K562 (cell line): ENCODE measurements at places on chromosomes 4 and X. TPM values are rescaled to one million over a fixed set of nuclear protein-coding genes. Genes with fewer than 3 reads are reported as not detected.

The PDGFC gene
- 0.20 TPM in 1 of 2 replicates, not detected in the other for total RNA-seq

DNA sequence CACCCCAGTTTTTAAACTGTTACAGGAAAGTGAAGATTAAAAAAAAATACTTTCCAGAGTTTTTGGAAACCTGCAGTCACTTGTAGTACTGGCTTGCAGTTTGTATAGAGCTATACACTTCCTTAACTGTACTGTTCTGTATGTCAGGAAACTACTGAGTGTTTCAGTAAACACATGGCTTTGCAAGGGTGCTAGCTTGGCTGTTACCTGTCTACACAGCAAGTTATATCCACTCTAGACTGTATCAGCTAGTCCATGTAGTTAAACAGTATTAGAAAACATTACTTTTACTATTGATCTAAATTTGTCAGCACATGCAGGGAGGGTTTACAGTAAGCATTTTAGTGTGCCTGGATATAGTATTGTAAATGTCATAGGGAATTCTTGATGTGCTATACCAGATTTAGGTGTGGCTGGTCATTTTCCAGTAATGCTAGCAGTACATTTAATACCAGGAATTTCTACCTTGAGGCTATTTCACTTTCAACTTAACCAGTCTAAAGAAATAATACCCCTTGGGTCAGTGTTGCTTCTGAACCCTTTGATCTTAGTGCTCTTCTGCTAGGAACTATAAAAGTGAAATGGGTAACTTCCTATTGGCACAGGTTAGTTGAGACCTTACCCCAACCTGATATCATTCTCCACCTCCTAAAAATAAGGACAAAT lies 192.3 kb upstream of the ANKRD50 start:
- DNase-seq, result no peak

- peak; percentile 17 for DNase-seq
Observed at GRCh38 chrX:39953879-39954278, 143.9 kb downstream of the BCOR start.

GRCh38 chr4:5757091-5757490 lies 46.1 kb downstream of the EVC start:
- DNase-seq, result no peak

The PNMA5 gene
- 0.20 TPM in 1 of 2 replicates, not detected in the other for total RNA-seq

GRCh38 chr4:170698334-170698733 lies 608.6 kb upstream of the AADAT start:
- DNase-seq, result no peak

DNA sequence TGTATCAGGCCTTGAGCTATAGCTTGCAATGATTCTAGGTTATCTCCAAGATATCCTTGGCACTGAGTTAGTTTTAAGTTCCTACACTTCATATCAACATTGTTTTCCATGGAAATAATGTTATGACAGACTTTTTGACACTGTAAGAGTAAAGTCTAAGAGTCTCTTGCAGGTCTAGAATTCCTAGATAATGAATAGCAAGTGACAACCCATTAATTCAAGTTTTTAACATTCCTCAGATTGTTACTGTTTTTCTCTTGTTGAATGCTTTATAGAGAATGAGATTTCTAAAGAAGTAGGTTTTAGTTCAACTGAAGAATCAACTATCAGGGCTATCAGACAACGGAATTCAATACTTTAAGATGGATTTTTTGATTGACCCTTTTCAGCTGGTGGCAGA lies 276.1 kb downstream of the PPP3CA start:
- no peak for DNase-seq

The PLAC1 gene
- total RNA-seq, result 1.00 and 1.3 TPM in 2 replicates

- peak; percentile 14 for DNase-seq
Observed at GRCh38 chr4:187157380-187157958, 433.8 kb upstream of the FAT1 start.

GRCh38 chrX:136750364-136750763 lies 30.4 kb downstream of the ARHGEF6 start:
- DNase-seq, result peak; percentile 18

DNA sequence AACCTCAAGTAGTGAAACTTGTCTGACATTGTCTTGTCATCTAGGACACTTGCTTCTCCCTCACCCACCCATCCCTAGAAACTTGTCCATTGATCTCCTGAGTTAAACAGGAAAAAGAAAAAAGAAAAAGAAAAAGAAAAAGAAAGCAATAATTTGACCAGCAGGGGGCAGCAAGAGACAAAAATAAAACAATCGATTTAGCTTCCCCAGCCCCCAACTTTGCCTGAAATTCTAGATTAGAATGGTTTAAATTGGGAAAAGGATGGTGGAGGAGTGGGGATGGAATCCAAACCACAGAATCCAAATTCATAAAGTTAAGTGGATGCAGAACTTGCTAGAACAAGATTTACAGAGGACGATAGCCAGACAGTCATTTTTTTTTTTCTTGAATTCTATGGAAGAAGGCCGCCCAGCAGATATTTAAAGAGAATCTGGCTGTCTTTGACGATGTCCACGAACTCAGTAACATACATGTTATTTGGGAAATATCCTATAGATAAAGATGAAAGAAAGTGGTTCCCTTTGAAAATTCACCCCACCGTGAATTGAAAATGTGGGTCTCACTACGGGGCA lies 282.9 kb downstream of the USP46 start:
- DNase-seq, result peak; percentile 33

The TBL1X gene
- 44.5 and 49.6 TPM in 2 replicates for total RNA-seq

- DNase-seq, result no peak
Observed at GRCh38 chrX:119177278-119177677, 49.7 kb upstream of the KIAA1210 start.

DNA sequence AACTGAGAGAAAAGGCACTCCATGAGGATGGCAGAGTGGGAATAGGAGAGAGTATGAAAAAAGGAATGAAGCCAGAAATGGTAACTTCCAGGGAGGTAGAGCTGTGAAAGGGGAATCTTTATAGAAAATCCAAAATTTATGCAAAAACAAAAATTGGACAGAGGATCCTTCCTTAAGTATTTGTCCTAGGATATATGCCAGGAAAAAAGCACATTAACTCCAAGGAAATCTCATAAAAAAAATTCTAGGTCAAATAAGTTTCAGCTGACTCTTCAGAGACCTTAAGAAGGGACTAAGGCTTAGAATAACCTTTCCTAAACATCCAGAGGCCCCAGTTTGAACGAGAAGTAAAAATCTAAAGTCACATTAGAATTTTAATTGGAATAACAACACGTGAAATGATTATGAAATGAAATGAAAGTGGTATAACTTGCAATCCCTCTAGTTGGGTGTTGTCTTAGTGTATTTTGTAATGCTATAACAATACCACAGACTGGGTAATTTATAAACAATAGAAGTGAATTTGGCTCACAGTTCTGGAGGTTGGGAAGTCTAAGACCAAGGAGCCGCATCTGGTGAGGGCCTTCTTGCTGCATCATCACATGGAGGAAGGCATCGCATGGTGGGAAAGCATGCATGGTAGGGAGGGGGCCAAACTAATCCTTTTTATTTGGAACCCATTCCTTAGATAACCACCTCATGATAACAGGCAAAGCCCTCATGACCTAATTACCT lies 145.4 kb upstream of the RXFP1 start:
- no peak for DNase-seq

The SULT1B1 gene
- 0.04 TPM in 1 of 2 replicates, not detected in the other for total RNA-seq

GRCh38 chr4:152572417-152573086 lies 36.7 kb upstream of the FBXW7 start:
- DNase-seq, result no peak

DNA sequence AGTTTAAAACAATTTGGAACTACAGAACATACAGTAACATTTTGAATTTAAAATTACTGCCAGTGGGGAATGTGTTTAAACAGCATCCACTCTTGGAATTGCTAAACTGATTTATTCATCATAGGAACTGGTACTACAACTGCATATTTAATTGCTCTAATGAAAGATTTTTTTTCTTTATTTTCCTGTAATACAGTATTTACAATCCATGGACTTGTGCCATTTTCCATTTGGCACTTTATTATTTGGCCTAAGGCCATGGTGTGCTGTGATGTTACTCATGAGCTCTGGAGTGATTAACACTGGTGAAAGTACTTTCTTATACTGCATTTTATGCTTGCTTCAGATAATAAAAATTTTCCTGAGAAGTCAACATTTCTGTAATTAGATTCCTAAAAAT lies 69.7 kb upstream of the NUDT6 start:
- DNase-seq, result no peak

DNA sequence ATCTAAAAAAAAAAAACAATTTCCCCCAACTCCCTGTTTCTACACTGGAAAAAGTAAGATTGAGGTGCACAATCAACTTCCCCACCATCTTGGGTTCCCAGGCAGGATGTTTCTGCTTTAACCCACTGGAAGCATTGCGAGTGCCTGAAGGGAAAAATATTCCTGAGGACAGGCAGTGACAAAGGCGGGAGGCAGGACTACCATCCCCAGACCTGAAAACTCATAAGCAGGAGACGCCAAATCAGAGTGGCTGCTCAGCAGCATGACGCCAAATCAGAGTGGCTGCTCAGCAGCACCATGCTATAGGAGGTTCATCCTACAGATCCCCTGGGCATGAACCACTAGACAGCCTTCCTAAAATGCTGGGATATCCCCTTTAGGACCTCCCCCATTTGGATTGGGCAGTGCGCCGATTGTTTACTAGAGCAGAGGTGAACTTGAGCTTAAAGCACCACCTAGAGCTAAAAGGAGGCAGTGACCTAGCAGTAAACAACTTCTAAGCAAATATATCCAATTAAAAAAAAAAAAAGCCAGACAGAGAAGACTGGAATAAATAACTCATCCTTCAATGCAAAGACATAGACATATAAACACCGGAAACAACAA lies 35.0 kb upstream of the GK start:
- peak; percentile 7 for DNase-seq

DNA sequence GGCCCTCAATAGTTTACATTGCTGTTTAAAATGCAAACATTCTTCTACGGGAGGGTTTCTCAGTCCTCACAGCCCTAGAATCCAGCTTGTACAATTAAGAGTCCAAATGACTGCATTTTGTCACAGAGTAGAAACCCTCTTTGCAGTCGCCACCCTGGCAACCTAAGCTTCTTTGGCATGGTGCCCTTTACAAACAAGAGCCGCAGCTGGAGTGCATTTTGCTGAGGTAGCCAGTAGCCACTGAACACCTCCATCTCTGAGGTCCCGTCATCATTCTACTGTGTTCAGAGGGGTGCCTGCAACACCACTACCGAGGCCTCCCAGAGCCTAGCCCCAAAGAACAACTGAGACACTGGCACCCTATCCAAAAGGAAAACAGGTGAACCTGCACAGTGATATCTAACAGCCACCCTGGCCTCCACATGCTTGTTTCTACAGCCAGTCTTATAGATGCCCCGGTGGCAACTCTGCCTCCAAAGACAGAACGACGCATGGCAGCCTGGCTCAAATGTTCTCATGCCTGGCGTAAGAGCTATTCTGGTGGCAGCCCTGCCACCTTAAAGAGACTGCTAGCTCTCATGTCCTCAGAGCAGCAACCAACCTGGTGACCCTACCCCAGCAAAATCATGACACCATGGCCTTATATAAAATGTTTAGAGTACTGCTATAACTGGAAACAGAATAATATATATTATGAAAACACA lies 801.9 kb downstream of the TECRL start:
- no peak for DNase-seq

DNA sequence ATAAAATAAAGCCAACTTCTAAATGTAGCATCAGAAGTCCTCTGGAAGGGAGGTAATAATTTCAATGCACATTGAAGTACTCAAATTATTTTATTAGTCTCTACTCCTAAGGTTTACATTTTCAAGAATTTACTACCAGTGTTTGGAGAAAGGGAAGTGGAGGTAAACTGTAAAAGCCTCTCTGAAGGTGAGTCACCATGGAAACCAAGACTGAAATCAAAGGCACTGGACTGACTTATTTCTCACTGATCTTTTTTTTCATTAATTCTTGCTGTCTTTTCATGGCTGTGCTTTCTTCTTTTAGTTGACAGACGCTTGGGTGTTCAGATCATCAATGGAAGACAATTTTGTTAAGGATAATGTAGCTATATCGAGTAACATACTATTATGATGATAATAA lies 9.7 kb downstream of the SLC39A8 start:
- no peak for DNase-seq

The NDUFC1 gene
- total RNA-seq, result 88.8 and 95.4 TPM in 2 replicates

DNA sequence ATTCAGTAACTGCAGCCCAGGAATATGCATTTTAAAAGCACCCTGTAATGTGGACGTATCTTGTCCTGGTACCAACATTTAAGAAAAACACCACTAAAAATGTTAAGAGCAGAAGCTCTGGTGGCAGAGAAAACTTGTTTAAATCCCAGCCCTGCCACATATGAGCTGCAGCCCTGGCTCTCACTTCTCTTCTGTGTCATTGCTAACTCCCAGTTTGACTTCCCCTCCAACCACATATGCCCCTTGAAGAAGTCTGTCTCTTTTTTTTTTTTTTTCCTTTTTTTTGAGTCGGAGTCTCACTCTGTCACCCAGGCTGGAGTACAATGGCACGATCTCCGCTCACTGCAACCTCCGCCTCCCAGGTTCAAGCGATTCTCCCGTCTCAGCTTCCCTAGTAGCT lies 14.8 kb downstream of the LHFPL1 start:
- no peak for DNase-seq

The ZFP92 gene
- 3.3 and 3.5 TPM in 2 replicates for total RNA-seq

The NAP1L2 gene
- total RNA-seq, result not detected in 2 replicates

DNA sequence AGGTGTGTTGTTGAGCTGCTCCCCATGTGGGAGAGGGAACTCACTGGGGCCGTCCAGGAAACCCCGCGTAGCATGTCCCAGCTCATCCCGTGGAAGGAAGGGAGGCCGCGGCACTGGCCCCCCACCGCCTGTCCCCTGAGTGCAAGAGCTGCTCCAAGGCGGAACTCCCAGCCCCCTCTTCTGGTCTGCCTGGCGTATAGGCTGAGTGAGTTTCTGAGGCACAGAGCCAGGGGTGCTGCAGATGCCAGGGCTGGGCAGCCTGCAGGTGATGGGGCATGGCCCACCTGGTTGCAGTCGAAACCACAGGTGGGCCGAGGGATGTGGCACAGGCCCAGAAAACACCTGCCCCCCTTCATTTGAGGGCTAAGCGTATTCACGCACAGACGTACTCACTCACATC lies 49.6 kb downstream of the ABLIM2 start:
- DNase-seq, result no peak

The PCDH10 gene
- 0.40 and 0.55 TPM in 2 replicates for total RNA-seq

The LONRF3 gene
- 9.4 and 10.1 TPM in 2 replicates for total RNA-seq

- DNase-seq, result no peak
Observed at GRCh38 chr4:184053434-184053833, 148.3 kb downstream of the STOX2 start.

- no peak for DNase-seq
Observed at GRCh38 chr4:93759506-93759905, 69.0 kb upstream of the ATOH1 start.

The PPP2R2C gene
- 0.04 TPM in 1 of 2 replicates, not detected in the other for total RNA-seq

DNA sequence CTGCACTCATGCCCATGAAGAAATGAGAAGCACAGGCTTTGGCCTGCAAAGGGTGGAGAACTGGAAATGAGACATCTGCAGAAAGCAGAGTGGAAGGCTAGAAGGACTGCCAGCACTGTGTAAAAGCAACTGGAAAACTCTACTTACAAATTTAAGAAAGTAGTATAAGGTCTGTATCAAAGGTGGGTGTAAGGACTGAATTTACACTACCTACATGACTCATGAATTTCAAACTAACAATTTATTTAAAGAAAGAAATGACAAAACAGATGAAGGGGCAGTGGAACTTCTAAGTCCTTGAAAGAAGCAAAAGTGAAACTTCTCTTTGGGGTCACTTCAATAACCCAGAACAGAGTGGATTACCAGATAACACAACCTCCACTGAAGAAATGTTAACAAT lies 71.2 kb downstream of the SLC10A7 start:
- DNase-seq, result no peak

GRCh38 chr4:87240341-87240740 lies 19.9 kb upstream of the KLHL8 start:
- DNase-seq, result no peak
